ENCODE measurements at places on chromosomes 13 and 19. TPM values are rescaled to one million over a fixed set of nuclear protein-coding genes. Genes with fewer than 3 reads are reported as not detected.

DNA sequence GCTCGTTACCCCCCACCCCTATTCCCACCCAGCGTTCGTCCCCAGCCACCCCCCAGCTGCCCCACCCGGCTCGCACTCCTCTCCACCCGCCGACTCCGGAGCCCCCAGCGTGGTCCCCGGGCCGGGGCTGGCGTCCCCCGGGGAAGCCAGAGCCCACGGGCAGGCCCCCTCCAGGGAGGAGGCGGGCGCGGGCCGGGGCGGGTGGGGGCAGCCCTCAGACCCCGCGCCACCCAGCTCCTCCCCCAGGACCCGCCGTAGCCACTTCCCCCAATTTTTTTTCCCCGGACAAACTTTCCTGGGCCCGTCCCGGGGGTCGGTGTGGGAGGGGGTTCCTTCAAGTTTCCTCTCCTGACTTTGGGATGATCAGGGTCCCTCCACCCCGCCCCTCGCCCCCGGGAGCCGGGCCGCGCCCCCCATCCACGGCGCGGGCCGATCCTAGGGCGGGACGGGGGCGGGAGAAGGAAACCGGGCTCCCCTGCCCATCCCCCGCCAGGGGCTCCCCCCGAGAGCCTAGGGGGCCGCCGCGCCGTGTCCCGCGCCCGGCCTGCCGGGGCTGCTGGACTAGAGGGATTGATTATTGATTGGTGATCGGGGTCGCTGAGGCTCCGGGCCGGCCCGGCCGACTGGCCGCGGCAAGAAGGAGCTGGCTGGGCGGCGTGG, 927 bp upstream of the TSHZ3 start:
- peaks cover 14% of the 10 kb centered on the region for H3K4me1 ChIP-seq
- H3K27ac ChIP-seq = peak overlapping the region; percentile 71
- no peaks in the 10 kb centered on the region for H3K27me3 ChIP-seq
- peak; percentile 69 for DNase-seq
- peaks cover 4% of the 10 kb centered on the region for H3K36me3 ChIP-seq

MEIOSIN gene
- total RNA-seq = not detected

DNA sequence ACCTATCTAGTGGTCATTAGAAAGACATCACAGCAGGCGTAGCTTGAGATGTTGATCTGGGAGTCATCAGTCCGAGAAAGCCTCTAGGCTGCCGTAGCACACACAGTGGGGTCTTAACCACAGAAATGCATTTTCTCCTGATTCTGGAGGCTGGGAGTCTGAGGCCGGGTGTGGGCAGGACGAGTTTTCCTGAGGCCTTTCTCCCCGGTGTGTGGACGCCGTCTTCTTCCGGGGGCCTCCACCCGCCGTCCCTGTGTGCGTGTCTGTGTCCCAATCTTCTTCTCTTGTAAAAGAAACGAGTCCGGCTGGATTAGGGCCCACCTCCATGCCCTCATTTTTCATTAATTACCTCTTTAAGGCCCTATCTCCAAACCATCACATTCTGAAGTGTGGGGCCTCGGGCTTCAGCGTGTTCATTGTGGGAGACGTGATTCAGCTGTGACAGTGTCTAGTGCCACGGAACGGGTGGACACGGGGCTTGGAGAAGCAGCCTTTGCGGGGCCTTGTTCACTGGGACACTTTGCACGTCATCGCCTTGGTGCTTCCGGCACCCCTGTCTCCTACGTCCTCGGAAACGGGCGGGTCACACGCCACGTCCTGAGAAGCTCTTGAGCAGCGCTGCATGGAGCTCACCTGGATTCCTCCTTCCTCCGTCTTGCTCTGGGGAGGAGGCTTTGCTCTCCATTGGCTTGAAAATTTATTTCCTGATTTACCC, 208.9 kb upstream of the SOX1 start:
- H3K27ac ChIP-seq = no peak overlapping the region
- no peak overlapping the region for H3K4me3 ChIP-seq
- no peaks in the 10 kb centered on the region for H3K36me3 ChIP-seq
- no peaks in the 10 kb centered on the region for H3K4me1 ChIP-seq

CC2D1A gene
- total RNA-seq = 22.8 TPM

DNA sequence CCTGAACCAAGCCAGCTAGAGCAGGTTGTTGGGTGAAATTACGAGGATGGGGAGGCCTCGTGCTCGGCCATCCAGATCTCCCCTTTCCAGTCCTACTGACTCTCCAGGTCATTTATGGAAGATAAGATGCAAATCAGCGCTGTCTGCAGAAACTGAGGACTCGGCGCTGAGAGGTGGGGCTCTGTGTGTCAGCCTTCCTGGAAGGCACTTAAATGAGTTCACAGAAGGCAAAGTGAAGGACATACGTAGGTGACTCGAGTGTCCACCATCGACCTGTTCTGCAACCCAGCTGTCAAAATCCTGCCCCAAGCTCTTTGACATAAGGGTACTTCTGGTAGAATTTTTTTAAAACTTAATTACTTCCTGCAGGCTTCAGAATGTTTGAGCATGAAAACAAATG, 86.4 kb downstream of the RAB20 start:
- no peaks in the 10 kb centered on the region for H3K27me3 ChIP-seq
- no peak overlapping the region for H3K27ac ChIP-seq

DNA sequence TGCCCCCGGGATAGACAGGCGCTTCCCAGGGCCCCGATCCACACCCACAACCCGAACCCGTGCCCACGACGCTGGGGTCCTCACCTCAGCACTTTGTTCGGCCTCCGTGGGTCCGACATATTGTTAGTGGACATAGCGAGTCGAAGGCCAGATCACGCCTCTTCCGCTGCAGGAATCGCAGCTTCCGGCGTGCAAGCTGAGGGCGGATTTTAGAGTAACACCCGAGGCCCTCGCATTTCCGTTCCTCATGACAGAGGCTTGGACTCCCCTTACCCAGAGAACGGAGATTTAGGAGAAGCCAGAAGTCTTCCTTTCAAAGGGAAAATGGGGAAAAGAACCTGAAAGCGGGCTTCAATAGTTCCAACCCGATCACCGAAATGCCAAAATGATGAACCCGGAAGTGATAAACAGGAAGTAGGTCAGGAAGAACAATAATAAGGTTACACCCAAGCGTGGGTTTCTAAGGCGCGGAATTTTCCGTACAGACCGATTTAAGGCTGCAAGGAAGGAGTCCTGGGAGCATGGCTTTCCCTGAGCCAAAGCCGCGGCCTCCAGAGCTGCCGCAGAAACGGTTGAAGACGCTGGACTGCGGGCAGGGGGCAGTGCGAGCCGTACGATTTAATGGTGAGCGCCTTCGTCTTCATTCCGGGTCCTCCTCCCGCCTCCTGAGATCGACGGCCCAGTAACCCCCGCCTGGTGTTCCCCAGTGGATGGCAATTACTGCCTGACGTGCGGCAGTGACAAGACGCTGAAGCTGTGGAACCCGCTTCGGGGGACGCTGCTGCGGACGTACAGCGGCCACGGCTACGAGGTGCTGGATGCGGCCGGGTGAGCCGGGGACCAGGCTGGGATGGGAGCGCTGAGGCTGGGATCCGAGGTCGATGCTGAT, 2.9 kb downstream of the WDR83 start:
- peak overlapping the region; percentile 82 for H3K4me3 ChIP-seq
- peaks cover 26% of the 10 kb centered on the region for H3K4me1 ChIP-seq
- H3K27ac ChIP-seq = peak overlapping the region; percentile 93
- peaks cover 5% of the 10 kb centered on the region for H3K36me3 ChIP-seq
- no peaks in the 10 kb centered on the region for H3K27me3 ChIP-seq

All from GM23248 (cell line).